ENCODE measurements at places on chromosomes 3 and 15.
A peak's percentile ranks its signal among the peaks of the same experiment; 100 is the strongest.

DNA sequence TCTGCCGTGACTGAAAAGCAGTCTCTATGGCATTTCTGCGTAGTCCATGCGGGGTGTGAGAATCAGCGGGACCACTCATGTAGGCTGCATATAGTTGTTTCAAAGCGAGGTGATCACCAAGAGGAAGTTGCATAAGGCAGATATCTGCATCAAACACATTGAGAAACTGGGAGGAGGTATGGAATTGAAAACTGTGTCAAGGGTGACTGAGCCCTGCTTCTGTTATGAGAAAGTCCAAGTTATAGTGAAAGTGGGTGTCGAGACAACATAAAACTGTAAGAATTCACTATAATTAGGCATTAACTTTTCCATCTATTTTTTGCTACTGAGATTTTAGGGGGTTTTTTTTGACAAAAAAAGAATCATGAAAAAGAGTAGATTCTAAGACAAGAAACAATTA, 109.3 kb downstream of the ZIC1 start:
- DNase-seq: no peak

- no peak for DNase-seq
Measured at GRCh38 chr15:51848811-51849210, 19.4 kb downstream of the TMOD3 start.

- no peak for DNase-seq
Measured at GRCh38 chr15:26864664-26865191, 2.1 kb upstream of the GABRA5 start.

- DNase-seq: no peak
Measured at GRCh38 chr3:181933052-181933618, 221.4 kb downstream of the SOX2 start.

GRCh38 chr3:140014831-140015495, 80.0 kb downstream of the CLSTN2 start:
- DNase-seq: no peak

GRCh38 chr15:90465930-90466567, 63.7 kb upstream of the CRTC3 start:
- DNase-seq: no peak

DNA sequence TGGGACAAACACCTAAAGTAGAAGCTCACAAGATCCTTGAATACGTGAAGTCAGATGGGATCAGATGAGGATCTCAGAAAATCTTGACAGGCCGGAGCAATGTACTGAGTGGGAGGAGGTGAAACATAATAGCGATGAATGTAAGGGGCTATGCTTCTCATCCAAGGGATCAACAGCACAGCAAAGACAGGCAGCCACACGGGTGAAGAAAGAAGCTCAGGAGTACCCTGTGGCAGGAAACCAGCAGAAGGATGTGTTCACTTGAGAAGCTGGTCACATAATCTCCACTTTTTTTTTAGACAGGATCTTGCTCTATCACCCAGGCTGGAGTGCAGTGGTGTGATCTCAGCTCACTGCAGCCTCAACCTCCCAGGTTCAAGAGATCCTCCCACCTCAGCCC, 92.4 kb downstream of the MEGF11 start:
- DNase-seq: no peak

GRCh38 chr3:116841003-116841735, 131.6 kb downstream of the TUSC7 start:
- no peak for DNase-seq

GRCh38 chr3:5297895-5298294, 110.4 kb downstream of the EDEM1 start:
- no peak for DNase-seq

- DNase-seq: peak; percentile 24
Measured at GRCh38 chr3:52983828-52984227, 62.0 kb downstream of the SFMBT1 start.

- DNase-seq: no peak
Measured at GRCh38 chr15:71329041-71329440, 213.8 kb downstream of the THSD4 start.

- DNase-seq: no peak
Measured at GRCh38 chr15:89327113-89327512, 7.5 kb downstream of the POLG start.

- no peak for DNase-seq
Measured at GRCh38 chr15:90207252-90207651, 6.1 kb downstream of the SEMA4B start.

DNA sequence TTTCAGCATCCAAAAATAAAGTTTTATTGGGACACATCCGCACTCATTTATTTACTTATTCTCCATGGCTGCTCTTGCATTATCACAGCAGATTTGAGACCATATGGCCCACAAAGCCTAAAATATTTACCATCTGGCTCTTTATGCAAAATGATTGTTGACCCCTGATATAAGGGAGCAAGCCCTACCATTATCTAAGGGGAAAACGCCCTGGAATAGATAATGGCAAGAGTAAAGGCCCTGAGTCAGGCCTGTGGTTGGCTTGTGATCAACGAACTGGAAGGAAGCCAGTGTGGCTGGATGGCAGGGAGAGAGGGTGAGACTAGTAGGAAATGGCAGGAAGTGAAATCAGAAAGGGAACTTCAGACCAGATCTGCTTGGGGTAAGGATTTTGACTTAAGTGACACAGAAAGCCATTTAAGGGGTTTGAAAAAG, 24.6 kb upstream of the DMXL2 start:
- DNase-seq: peak; percentile 42

DNA sequence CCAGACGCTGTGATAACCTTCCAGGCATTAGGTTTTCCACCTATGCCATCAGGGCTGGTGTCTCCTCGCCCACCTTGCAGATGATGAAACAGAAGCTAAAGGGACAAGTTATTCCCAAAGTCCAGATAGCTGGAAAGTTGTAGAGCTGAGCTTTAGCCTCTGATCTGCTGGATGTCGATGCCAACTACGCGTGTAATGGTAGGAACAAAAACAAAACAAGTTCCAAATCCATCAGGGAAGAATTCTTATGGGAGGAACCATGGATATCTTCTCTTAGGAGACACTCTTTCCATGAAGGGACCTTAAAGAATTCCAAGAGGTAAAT, 28.1 kb upstream of the RHO start:
- no peak for DNase-seq

GRCh38 chr3:171614318-171614921, 154.2 kb upstream of the TNIK start:
- DNase-seq: no peak

GRCh38 chr3:79729096-79729495, 38.7 kb downstream of the ROBO1 start:
- no peak for DNase-seq

DNA sequence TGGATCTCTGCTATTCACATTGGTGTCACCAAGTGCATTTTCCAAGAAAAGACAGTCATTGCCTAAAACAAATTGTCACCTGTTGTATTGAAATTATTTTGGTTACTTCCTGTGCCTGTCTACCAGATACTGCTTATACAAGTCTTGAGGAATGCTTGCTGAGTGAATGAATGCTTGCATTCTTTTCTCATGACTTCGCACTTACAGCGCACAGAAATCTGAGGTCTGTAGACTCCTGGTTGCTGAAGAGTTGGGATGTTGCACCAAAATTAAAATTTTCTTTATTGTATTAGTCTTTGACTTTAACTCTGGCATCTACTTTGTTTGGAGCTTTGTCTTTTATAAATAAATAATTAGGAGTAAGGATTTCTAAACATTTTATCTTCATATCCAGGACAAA, 28.4 kb downstream of the SH3GL3 start:
- no peak for DNase-seq

DNA sequence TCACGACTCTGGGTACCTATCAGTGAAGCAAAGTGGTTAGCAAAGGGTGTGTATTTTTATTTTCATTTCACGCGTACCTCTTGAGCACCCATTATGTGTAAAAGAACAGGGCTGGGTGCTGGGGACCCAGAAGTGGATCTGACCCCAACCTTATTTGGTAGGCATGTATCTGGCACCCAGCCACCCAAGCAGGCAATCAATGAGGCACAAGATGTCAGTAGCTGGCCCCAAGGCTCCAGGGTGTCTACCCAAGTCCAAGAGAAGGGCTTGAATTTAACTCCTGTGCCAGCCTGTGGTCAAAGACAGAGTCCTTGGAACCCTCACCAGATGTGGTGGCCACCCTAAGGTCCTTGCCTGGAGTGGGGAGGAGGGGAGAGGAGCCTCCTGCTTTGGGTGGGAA, 5.7 kb downstream of the PLEKHO2 start:
- DNase-seq: no peak

DNA sequence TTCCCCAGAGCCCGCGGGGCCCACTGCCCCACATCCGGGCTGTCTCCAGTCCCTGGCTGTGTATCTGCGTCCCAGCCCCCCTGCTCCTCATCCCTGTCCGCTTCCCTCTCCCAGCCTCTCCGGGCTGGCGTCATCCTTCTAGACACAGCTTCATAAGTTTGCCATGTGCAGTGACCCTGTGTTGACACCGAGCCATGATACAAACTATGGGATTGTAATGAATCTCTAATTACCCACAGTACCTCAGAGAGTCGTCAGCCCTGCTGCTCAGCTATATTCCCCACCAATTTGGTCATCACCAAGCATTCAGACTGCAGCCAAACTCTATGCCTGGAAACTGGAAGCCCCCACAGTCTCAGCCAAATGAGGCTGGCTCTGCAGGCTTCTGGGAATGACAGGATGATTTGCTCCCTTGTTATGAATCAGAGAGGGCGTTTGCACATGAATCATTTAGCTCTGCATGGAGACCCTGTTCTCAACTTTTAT, 466.1 kb upstream of the ATP11B start:
- no peak for DNase-seq

GRCh38 chr15:22892333-22892732, 53.9 kb downstream of the NIPA2 start:
- no peak for DNase-seq

DNA sequence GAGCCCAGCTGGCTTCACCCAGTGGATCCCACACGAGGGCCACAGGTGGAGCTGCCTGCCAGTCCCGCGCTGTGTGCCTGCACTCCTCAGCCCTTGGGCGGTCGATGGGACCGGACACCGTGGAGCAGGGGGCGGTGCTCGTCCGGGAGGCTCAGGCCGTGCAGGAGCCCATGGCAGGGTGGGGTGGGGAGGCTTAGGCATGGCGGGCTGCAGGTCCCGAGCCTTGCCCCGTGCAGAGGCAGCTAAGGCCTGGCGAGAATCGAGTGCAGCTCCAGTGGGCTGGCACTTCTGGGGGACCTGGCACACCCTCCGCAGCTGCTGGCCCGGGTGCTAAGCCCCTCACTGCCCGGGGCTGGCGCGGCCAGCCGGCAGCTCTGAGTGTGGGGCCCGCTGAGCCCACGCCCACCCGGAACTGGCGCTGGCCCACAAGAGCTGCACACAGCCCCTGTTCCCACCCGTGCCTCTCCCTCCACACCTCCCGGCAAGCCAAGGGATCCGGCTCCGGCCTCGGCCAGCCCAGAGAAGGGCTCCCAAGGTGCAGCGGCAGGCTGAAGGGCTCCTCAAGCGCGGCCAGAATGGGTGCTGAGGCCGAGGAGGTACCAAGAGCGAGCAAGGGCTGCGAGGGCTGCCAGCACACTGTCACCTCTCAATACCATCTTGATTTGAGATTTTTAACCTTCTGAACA, 121.4 kb downstream of the EPHB1 start:
- no peak for DNase-seq

DNA sequence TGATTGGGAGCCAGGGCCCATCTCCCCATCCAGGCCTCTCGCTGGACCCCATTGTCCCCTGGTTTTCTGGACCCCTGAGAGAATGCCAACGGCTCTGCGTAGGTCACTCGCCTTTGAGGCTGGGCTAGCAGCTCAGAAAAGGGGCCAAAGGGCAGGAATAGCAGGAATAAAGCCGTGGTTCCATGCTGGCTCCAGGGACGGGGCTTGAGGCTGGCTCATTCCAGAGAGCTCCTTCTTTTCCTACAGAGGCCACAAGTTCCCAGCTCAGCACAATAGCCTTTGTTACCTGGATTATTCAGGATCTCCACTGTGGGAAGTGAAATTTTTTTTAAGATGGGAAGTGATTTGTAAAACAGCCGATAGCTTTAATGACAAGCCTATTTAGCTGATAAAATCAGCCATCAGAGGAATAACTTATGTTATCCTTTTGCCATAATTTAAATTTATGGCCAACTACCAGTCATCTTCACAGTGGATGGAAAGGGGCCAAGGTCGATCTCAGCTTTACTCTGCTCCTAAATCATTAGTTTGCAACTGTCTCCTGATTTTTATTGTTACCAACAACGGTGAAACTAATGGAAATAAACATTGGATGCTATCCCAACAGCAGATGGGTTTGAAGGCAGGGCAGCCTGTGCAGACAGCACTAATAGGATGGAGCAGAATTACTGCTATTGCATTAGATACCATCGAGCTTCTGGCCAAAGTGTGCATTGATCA, 124.3 kb downstream of the TMEM266 start:
- no peak for DNase-seq

DNA sequence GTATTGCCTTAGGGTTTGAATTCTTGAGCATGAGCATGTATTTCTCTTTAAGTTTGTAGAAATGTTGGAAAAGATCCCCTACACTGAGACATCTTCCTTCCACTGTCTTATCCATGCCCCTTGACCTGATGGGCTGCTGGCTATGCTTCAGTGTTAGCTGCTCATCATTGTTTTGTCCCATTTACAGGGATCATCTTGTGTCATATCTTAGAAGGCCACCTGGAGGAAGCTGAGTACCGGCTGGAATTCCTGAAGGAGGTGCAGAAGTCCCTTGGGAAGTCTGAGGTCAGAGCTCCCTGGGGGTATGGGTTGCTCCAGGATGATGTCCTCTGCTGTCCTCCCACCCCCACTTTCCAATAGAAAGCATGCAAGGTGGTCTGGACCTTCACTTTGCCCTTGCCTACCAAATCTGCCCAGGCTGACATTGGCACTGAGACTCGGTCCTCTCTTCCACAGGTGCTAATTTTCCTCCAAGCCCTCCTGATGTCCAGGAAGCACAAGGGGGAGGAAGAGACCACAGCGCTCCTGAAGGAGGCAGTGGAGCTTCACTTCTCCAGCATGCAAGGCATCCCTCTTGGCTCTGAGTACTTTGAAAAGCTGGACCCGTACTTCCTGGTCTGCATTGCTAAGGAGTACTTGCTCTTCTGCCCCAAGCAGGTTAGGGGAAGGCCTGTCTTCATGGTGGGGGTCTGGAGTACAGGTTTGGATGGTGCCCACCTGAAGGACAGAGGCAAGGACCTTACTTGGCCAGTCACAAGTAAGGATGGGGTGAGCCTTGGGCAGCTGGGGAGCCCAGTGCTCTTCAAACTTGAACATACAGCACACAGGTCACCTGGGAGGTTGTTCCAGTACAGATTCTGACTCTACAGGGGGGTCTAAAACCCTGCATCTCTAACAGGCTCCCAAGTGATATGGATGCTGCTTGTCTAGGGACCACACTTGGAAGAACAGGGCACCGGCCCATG, 17.7 kb downstream of the TTC21A start:
- no peak for DNase-seq

GRCh38 chr3:117928836-117929235, 1105.8 kb downstream of the IGSF11 start:
- DNase-seq: no peak

GRCh38 chr3:114584734-114585371, 291.0 kb downstream of the TIGIT start:
- no peak for DNase-seq

DNA sequence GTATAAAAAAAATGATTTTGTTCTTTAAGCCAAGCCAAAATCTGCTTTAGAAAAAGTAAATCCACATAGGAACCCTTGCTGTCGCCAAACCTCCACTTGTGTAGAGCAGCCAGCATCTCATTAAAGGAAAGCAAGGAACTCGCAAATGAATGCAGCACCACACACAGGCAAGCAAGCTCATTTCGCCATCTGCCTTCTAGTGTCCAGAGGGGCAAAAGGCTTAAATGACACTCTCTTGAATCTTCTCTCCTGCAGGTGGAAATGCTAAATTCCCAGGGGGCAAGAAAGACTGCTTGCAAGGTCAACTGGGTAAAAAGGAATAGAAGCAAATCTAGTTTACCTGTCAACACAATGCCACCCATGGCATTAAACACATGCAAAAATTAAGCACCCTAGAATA, 2.4 kb downstream of the MB21D2 start:
- DNase-seq: no peak

GRCh38 chr3:46276497-46277099, 34.3 kb downstream of the CCR3 start:
- DNase-seq: peak; percentile 61
